Prostate gland (tissue), 2 donors: ENCODE measurements at places on chromosomes 3 and 15. TPM values are rescaled to one million over a fixed set of nuclear protein-coding genes. Genes with fewer than 3 reads are reported as not detected.
A peak's percentile ranks its signal among the peaks of the same experiment; 100 is the strongest.

GRCh38 chr3:89114841-89115223 lies 7.4 kb downstream of the EPHA3 start:
- no peak for DNase-seq
- H3K27me3 ChIP-seq: no peaks in the 10 kb centered on the region
- H3K36me3 ChIP-seq: no peaks in the 10 kb centered on the region
- H3K4me1 ChIP-seq: no peaks in the 10 kb centered on the region
- peak overlapping the region; percentile 63 for H3K27ac ChIP-seq

- no peak for DNase-seq
- H3K4me1 ChIP-seq: no peaks in the 10 kb centered on the region
- no peaks in the 10 kb centered on the region for H3K36me3 ChIP-seq
- H3K4me3 ChIP-seq: no peak overlapping the region
These were observed 5.3 kb upstream of the REC114 start for GRCh38 chr15:73437543-73438109.

DNA sequence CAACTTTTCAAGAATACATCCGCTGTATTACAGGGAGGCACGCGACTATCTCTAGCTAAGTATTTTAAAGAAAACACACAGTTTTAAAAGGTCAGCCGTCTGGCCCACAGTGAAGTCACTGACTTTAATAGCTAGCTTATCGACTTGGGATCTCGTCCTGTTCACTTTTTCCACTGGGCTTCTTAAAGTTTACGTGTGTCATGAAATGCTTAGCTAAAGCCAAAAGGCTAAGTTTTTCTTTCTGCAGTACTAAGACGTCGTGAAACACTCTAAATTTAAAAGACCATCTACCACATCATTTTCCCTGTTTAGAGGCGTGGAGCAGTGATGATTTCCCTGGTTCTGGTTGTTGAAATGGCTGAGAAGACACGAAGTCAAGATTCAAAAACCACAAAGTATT lies 27.1 kb downstream of the LRIG1 start:
- peak overlapping the region; percentile 97 for H3K27ac ChIP-seq
- peak; percentile 44 for DNase-seq
- no peak overlapping the region for H3K4me3 ChIP-seq

The RPL35A gene
- 480 TPM for total RNA-seq

The CSTA gene
- 25.7 TPM for total RNA-seq

GRCh38 chr15:75038231-75038630 lies 14.8 kb downstream of the PPCDC start:
- DNase-seq: no peak
- no peaks in the 10 kb centered on the region for H3K4me1 ChIP-seq
- H3K27me3 ChIP-seq: no peaks in the 10 kb centered on the region
- no peak overlapping the region for H3K27ac ChIP-seq
- no peaks in the 10 kb centered on the region for H3K36me3 ChIP-seq

DNA sequence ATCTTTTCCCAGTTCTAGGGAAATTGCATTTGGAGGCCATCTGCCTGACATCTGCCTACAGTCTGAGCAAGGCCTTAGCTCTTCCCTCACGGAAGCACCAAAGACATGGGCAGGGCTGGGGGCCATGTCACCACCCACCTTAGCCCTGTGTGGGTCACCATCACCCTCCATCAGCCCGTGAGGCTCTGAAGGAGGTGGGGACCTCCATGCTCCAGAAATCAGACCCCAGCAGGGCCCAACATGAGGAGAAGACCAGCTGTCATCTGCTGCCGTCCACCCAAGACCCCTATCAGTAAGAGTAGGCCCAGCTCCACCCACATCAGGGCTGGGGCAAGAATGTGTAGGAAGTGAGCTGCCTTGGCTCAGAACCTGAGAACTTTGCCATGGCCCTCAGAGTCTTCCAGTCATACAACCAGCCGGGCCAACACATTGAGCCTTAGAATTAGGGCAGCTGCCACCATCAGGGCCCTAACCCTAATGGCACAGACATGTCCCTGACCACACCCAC lies 1.9 kb downstream of the TMIE start:
- no peak overlapping the region for H3K27ac ChIP-seq
- H3K4me3 ChIP-seq: no peak overlapping the region
- peaks cover 6% of the 10 kb centered on the region for H3K27me3 ChIP-seq
- no peak for DNase-seq
- H3K36me3 ChIP-seq: no peaks in the 10 kb centered on the region
- peaks cover 5% of the 10 kb centered on the region for H3K4me1 ChIP-seq

- H3K27me3 ChIP-seq: no peaks in the 10 kb centered on the region
- DNase-seq: peak; percentile 42
- no peaks in the 10 kb centered on the region for H3K36me3 ChIP-seq
- no peaks in the 10 kb centered on the region for H3K4me1 ChIP-seq
- H3K4me3 ChIP-seq: no peak overlapping the region
These were observed 122.4 kb upstream of the IL12A start for GRCh38 chr3:159866201-159866746.

DNA sequence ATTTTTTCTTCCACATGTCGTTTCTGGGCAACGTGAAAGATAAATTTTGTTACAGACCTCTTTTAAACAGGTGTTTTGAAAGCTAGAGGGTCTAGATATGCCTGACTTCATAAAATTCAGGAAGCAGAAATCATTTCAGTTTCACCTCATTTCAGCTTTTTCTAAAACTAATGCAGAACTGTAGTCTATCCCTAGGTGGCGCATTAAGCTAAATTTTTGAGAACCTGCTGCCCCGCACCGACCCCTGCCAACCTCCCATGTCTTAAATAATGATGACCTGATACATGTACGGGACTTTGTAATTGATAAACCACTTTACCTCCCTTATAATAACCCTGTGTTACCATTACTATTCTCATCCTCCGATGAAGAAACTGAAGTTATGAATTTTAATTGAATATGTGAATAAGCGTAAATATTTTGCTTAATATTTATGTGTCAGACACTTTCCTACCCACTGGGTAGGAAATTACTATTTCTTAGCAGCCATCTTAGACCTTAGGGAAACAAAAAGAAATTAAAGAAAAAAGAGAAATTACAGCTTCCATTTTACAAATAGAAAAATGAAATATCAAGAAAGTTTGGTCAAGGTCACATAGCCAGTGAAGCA lies 78.7 kb upstream of the GCNT3 start:
- no peaks in the 10 kb centered on the region for H3K27me3 ChIP-seq
- DNase-seq: peak; percentile 14
- H3K4me3 ChIP-seq: no peak overlapping the region
- no peak overlapping the region for H3K27ac ChIP-seq
- no peaks in the 10 kb centered on the region for H3K36me3 ChIP-seq

DNA sequence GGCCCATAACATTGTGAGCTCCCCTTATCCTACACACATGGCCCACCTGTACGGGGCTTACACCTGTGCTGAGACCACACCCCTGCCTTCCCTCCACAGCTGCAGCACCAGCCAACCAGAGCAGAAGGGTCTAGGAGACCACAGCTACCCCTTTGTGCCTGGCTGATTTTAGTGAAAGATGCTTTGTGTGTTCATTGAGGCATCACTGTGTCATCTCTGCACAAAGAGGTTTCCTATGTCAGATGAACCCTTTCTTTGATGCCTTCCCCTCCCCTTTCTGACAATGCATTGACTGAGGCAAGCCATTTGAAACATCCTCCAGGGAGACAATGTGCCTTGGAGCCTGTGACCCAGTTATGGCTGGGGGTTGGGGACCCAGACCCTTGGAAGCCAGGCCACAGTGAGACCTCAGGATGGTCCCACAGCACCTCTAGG lies 54.9 kb upstream of the SLC7A14 start:
- H3K27ac ChIP-seq: no peak overlapping the region
- H3K36me3 ChIP-seq: no peaks in the 10 kb centered on the region
- no peak for DNase-seq
- no peaks in the 10 kb centered on the region for H3K4me1 ChIP-seq
- H3K4me3 ChIP-seq: no peak overlapping the region

- no peak overlapping the region for H3K4me3 ChIP-seq
- H3K27ac ChIP-seq: no peak overlapping the region
- no peaks in the 10 kb centered on the region for H3K36me3 ChIP-seq
- no peak for DNase-seq
- no peaks in the 10 kb centered on the region for H3K4me1 ChIP-seq
- H3K27me3 ChIP-seq: no peaks in the 10 kb centered on the region
These were observed 89.0 kb downstream of the IL20RB start for GRCh38 chr3:137046747-137047146.

DNA sequence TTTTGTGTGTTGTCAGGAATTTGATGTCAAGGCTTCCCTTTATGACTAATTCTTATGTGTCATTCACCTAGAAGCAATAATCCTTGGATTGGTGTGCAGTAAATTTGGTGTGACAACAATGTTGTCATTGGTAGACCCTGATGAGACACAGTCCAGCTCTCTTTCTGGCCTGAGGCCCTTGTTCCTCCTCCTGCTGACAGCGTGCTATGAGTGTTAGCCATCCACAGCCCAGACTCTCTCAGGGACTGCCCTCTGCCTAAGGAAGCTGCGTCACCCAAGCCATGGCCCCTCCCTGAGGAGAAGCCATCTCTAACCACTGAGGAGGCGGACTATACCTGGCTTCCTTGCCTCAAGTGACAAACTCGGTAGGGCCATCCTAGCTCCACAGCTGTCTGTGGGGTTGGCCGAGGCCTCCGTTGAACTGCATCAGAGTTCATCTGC lies 13.3 kb upstream of the TM4SF1 start:
- no peak overlapping the region for H3K27ac ChIP-seq
- no peaks in the 10 kb centered on the region for H3K27me3 ChIP-seq
- H3K4me3 ChIP-seq: no peak overlapping the region
- H3K4me1 ChIP-seq: peaks cover 10% of the 10 kb centered on the region

DNA sequence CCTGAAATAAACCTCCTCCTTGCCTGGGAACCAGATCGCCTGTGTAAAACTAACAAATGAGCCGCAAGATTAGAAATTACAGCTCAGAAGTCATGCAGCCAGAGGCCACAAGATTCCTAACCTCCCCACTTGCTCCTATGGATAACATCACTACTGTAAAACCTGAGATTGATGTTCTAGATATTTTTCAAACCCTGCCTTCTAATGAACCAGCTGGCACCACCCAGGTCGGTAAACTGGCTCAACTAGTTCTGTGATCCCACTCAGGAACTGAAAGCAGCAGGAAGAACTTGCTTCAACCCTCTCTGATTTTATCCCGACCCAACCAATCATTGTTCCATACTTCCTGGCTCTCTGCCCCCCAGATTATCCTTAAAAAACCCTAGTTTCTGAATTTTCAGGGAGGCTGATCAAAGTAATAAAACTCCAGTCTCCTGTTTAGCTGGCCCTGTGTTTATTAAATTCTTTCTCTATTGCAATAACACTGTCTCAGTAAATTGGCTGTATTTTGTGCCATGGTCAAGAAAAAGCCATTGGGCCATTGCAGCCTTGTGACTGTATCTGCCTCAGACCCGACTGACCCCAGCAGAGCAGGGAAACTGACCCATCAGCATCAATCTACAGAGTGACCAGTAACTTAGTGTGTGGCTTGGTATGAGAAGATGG lies 98.9 kb downstream of the RPLP1 start:
- H3K27me3 ChIP-seq: no peaks in the 10 kb centered on the region
- H3K36me3 ChIP-seq: no peaks in the 10 kb centered on the region
- H3K4me1 ChIP-seq: peaks cover 7% of the 10 kb centered on the region
- peak; percentile 30 for DNase-seq

DNA sequence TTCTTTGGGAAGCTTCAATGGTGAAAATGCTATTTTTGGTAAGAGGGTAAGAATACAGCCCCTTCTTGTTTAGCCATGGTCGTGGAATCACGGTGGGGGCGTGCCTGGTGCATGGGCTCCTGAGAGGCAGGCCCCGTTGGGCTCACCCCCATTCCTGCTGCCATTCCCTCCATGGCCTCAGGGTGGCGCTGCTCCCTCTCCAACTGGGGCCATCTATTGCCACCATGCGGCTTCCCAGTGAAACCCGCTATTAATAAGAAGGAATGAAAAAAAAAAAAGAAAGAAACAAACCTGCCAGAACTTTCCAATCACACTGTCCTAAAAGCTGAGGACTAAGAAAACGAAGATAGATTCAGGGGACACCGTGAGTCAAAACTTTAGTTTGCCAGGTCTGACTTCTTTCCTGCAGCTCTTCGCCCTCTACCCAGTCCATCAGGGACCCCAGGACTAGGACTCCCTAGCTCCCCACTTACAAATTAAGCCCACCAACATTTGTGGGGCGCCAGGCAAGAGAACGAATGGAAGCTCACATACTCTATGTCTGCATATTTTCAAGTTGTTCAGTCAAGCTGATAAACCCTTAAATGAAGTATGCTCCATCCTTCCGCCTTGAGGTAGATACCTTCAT lies 30.6 kb upstream of the ABHD2 start:
- H3K27ac ChIP-seq: no peak overlapping the region
- no peak overlapping the region for H3K4me3 ChIP-seq
- H3K27me3 ChIP-seq: no peaks in the 10 kb centered on the region
- H3K4me1 ChIP-seq: no peaks in the 10 kb centered on the region
- no peaks in the 10 kb centered on the region for H3K36me3 ChIP-seq
- peak; percentile 69 for DNase-seq

The AMOTL2 gene
- 92.8 TPM for total RNA-seq

- no peaks in the 10 kb centered on the region for H3K4me1 ChIP-seq
- no peak overlapping the region for H3K4me3 ChIP-seq
- no peak overlapping the region for H3K27ac ChIP-seq
These were observed 537.3 kb upstream of the TGFBR2 start for GRCh38 chr3:30069056-30069455.

The DUOX2 gene
- total RNA-seq: 2.3 TPM

The CLRN1 gene
- not detected for total RNA-seq

The ADAMTS9 gene
- total RNA-seq: 31.0 TPM

- no peaks in the 10 kb centered on the region for H3K4me1 ChIP-seq
- no peak overlapping the region for H3K27ac ChIP-seq
- DNase-seq: no peak
- no peaks in the 10 kb centered on the region for H3K27me3 ChIP-seq
These were observed 234.2 kb downstream of the TBC1D5 start for GRCh38 chr3:17508180-17508752.

The GHSR gene
- not detected for total RNA-seq

The SCAANT1 gene
- total RNA-seq: not detected

- no peak overlapping the region for H3K27ac ChIP-seq
- H3K4me1 ChIP-seq: no peaks in the 10 kb centered on the region
- H3K36me3 ChIP-seq: no peaks in the 10 kb centered on the region
- H3K4me3 ChIP-seq: no peak overlapping the region
- no peak for DNase-seq
- H3K27me3 ChIP-seq: no peaks in the 10 kb centered on the region
These were observed 972.8 kb downstream of the PLOD2 start for GRCh38 chr3:145188079-145188770.

- H3K27me3 ChIP-seq: no peaks in the 10 kb centered on the region
- no peaks in the 10 kb centered on the region for H3K4me1 ChIP-seq
- DNase-seq: no peak
- H3K36me3 ChIP-seq: no peaks in the 10 kb centered on the region
These were observed 800.8 kb downstream of the TUSC7 start for GRCh38 chr3:117510396-117510795.

The TGM4 gene
- total RNA-seq: 2,264 TPM

GRCh38 chr3:42213417-42213816 lies 52.6 kb downstream of the CCK start:
- no peaks in the 10 kb centered on the region for H3K36me3 ChIP-seq
- H3K4me3 ChIP-seq: no peak overlapping the region
- H3K4me1 ChIP-seq: no peaks in the 10 kb centered on the region
- no peak overlapping the region for H3K27ac ChIP-seq
- no peaks in the 10 kb centered on the region for H3K27me3 ChIP-seq
- no peak for DNase-seq
